ENCODE measurements at places on chromosomes 3 and 15. TPM values are rescaled to one million over a fixed set of nuclear protein-coding genes. Genes with fewer than 3 reads are reported as not detected.

The FGD5 gene
- total RNA-seq = 4.9 TPM

The CAV3 gene
- total RNA-seq = not detected

- peak; percentile 34 for DNase-seq
Measured at GRCh38 chr15:100043068-100043641, 298.6 kb downstream of the ADAMTS17 start.

DNA sequence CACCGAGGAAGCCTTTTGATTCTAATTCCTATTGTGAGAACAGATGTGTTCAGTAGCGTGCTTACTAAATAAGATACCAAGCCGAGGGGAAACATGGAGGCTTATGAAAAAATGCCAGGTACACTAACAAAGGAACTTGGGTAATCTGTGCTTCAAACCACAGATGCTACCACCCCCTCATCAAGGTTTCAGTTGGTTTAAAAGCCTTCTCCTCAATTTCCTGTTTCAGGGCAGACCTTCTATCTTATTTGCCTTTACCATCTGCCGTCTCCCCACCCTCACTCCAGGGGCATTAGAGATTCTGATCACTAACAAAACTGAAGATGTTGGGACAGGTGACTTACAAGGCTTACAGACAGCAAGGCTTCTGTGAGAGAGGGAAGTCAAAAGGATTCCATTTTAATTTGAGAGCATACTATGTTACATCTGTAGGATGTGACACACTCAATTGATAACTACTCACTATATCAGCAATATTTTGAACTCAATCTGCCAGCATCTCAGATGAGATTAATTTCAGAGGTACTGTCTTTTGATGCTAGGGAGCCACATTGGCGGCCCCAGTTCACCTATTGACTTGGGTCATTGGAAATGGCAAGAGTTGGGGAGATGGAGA, 60.6 kb upstream of the PLCL2 start:
- no peak for DNase-seq

DNA sequence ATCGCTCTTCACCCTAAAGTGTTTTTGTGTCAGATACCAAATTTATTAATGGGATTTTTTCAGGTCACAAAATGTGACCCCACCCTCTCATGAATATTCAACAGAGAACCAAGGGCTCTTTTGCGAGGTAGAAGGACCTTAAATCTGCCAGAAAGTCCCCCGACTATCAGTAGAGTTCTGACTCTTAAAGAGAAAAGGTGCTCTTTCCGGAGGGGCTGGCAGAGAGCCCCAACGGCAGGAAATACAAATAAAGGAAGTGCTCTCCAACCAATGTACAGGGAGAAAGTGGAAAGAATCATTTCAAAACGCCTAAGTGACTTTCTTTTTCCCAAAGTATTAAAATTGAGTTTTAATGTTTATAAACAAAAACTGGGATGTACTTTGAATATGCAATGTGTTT, 517.2 kb downstream of the FOXP1 start:
- DNase-seq = peak; percentile 46

GRCh38 chr3:43178891-43179366, 73.0 kb upstream of the POMGNT2 start:
- DNase-seq = peak; percentile 64

DNA sequence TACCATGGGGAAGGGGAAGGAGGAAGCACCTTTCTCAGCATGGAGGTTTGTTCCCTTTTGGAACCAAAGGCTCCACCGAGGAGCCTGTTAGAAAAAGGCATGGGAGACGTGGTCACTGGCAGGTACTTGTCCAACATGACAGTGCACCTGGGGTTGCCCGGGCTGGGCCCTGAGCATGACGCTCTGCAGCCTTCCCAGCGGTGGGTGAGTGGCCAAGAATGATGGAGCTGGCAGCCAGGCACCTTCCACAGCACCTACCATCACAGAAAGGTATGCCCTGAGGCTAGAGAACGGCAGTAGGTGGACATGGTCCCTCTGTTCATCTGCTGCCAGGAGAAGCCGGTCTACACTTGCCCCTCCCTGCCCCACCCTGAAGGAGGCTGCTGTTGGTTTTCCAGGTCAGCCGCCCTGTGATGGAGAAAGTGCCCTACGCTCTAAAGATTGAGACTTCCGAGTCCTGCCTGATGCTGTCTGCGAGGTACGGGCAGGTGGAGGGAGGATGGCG, 29.0 kb upstream of the NR2C2 start:
- no peak for DNase-seq
